Stimulated activated CD4-positive, alpha-beta T cell treated with anti-CD3 and anti-CD28 coated beads, TNF-alpha, amount 100 ng/mL, for 48 hours (primary cell): ENCODE measurements at places on chromosomes 5 and 9.

DNA sequence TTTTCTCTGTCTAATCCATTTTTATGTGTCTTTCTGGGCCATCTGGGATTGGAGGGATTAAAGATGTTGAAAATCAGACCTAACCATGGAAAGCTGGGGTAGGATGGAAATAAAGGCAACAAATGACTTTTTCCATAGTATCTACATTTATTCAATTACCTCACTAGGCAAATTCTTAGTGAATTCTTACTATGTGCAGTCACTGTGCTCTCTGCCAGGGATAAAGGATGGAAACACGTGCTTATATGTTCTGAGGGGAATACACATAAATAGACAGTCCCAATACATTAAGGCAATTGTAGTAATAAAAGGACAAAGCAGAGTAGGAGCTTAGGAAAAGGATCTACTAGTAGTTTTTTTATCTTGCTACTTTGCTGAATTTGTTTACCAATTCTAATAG is 214.2 kb downstream of the PRR16 start:
- no peak for DNase-seq

- no peak for DNase-seq
Measured at GRCh38 chr5:51476431-51476830, 93.2 kb downstream of the ISL1 start.

DNA sequence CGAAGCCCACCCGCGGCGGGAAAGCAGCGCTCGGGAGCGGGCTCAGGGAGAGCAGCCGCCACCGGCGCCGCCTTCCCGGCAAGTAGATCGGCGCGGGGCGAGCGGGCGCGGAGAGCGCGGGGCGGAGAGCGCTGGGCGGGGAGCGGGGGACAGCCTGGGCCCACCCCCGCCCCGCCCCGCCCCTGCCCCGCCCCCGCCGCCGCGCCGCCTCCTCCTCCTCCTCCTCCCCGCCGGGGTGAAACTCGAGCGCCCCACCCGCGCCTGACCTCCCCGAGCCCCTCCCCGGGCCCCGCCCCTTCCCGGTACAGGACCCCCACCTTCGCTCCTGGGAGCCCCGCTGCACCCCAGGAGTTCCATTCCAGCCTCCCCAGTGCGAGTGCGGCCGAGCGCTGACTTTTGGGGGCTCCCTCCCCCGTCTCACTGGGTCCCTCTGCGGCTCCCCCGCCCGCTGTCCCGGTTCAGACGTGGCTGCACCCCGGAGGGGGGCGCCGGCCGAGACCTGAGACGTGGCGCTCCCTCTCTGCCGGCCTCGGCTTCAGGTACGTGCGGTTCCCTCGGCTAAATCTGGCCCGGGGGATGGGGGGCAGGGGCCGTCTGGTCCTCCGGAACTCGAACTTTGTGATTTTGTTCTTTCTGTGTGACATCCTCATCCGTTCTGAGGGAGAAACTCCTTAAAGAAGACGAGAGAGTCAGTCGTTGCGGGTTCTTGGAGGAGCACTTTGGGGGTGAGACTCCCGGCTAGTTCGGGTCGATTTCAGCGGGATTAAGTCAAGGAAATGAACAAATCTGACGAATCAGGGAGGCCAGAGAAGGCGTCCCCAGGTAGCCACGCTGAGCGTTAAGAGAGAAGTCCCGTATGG is at the start of gene SEMA5A:
Gene SEMA5A, minus strand, starts transcription at position 84 of the 860 bp plus-strand sequence. CDS start 166,129 bp downstream, outside the sequence.
- no peak for DNase-seq

- no peak for DNase-seq
Measured at GRCh38 chr9:128101231-128101661, 26.3 kb downstream of the PTGES2 start.

DNA sequence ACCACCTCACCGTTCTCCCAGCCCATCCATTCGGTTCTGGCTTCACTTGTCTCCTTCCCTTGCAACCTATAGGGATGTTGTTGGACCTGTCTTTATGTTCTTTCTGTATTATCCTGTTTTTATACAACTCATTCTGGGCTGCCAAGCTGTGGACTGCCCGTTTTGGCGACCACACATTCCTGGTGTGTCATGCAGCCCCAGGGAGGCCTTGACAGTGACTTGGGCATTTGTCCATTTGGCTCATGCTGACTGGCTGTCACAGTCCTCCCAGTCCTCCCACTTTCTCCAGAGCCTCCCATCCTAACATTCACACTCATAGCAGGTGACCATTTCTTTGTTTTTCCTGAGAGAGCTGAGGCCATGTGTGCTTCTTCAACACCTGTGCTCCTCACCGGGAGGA is 136.4 kb downstream of the SLF1 start:
- DNase-seq: no peak
